Activated CD4-positive, CD25-positive, alpha-beta regulatory T cell treated with anti-CD3 and anti-CD28 coated beads, Interleukin-2, amount 50 U/mL, for 72 hours (primary cell): ENCODE measurements at places on chromosomes 16 and 17.
A peak's percentile ranks its signal among the peaks of the same experiment; 100 is the strongest.

- no peak for DNase-seq
Measured at GRCh38 chr16:11907160-11907970, 8.4 kb downstream of the GSPT1 start.

DNA sequence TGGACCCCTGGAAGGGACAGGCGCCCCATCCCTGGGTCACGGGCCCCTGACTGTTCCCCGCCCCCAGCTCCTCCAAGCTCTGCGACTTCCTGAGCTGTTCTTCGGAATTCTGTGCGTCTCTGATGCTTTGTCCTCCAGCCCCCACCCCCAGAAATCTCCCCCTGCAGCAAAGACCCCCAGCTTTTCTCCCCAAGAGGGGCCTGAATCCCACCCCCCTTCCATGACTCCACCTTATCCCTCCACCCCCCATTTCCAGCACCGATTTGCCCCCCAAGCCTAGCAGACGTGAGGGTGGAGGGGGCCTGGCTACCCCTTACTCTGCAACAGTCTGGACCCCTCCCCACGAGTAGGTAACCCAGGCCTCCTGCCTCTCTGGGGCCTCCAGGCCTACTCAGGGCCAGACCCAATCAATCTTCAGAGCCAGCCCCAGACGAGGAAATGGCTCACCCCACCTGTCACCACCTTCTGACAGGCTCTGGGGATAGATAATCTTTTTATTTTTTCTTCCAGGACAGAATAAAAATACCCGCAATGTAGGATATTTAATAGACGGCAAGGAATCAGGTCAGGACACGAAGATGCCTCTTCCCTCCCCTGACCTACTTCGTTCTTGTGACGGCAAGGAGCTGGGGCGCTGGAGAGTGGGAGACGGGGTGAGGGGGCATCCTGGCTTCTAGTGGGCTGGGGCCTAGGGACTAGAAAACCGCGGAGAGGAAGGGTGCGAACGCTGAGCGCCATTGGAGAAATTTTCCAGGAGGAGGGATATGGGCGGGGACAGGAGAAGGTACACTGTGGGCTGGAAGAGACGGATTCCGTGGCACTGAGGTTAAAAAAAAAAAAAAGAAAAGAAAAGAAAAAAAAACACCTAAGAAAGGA is 744 bp upstream of the PLXDC1 start:
- DNase-seq, result no peak

DNA sequence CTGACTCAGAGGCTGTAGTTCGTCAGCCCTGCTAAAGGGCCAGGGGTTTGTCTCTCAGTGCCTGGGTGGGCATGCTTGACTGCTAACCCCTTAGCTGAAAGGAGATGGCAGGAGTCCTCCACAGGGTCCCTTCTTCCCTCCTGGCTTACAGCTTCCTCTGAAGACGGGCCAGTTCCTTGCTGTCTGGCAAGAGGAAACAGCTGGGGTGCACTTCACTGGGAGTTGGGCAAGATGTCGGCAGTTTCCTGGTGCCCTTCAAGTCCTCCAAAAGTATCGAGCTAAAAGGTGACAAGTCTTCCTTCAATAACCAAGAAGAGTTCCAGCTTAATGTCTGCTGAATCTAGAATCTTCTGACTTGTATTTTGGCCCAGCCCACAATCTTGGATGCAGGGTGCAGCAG is 23.4 kb downstream of the NUP85 start:
- no peak for DNase-seq

DNA sequence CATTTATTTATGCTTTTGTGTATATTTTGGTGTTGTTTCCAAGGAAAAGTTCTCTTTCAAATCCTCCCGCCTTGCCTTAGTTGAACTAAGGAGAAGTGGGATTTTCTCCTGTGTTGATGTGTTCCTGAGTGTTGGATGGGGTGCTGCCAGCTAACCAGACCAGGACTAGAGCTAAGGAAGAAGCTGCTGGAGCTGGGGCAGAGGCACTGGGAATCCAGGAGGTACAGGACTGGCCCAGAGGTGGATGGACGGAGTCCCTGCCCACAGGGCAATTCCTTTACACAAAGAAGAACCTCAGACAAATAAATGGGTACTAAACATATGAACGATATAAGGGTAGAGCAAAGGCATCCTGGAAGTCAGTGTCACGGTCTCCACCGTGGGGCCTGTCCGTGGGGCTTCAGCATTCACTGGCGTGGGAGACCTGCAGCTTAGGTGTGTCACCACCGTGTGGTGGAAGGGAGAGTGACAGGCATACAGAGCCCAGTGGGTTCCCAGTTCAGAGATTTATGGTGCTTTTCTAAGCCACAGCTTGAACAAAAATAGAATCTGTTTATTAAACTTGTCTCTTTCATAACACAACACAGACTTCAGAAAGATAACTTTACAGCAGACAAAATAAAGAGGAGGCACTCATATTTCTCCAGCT is 270.7 kb downstream of the NTN1 start:
- DNase-seq, result no peak

- peak; percentile 71 for DNase-seq
Measured at GRCh38 chr17:82300707-82301270, 16.6 kb downstream of the CD7 start.
